Activated T-helper 17 cell treated with anti-CD3 and anti-CD28 coated beads, Interleukin-2, amount 50 U/mL, for 72 hours (primary cell): ENCODE measurements at places on chromosomes 1 and 21. TPM values are rescaled to one million over a fixed set of nuclear protein-coding genes. Genes with fewer than 3 reads are reported as not detected.

DNA sequence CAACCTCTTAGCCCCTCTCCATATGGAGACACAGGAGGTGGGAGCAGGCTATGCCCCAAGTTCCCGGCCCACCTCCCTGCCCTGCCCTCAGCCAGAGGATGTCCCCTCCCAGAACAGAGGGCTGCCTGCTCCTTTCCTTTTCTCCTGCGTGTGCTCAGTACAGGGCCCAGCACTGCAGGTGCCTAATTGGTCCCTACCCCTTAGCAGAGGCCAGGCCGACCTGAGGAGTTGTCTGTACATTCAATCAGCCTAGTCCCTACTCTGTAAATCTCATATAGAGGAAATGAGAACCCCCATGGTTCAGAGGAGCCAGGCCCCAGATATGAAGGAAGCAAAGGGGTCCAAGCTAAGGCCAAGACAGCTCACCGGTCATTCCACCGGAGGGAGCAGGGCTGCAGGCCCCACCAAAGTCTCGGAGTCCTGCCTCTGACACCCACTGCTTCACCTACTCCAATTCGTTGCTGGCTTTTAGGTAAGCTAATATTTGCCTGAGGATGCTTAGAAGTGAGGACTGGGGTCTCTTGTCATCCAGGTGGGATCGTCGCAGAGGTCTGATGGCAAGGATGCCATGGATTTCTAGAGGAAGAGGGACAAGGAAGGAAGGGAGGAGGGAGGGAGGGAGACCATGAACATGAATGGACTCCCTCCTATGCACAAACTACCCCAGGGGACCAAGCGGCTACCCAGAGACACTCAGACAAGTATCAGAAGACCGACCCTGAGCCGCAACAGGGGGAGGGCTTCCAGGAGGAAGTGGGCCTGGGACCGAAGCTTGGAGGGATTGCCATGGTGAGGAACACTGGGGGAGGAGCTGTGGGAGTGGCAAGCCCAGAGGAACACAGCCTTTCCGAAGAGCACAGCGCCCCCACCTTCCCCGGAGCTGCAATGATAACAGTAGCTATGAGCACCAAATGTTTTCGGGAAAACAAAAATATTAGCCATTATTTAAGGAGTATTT lies 30.4 kb upstream of the FOXO6 start:
- ATAC-seq: no peak

- no peak for ATAC-seq
Observed at GRCh38 chr1:182388392-182389134, 3.0 kb downstream of the GLUL start.

The KIF14 gene
- 17.1 TPM for total RNA-seq

DNA sequence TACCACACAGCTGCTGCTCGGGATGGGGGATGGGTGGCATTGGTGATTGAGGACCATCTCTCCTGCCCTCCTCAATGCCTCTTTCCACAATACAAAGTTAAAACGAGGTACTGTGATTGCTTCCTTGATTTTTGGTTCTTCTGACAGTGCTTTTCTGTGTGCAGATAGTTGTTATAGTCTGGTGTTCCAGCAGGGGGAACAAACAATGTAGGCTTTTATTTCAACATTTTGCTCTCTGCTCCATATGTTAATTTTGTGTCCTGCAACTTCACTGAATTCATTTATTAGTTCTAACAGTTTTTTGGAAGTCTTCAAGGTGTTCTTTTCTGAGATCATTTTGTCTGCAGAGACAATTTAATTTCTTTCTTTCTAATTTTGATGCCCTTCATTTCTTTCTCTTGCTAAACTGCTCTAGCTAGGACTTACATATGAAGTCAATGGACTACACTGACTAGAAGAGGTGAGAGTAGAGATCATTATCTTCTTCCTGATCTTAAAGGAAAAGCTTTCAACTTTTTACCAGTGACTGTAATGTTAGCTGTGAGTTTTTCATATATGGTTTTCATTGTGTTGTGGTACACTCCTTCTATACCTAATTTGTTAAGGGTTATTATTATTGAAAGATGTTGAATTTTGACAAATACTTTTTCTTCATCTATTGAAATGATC lies 45.4 kb downstream of the TNFSF18 start:
- ATAC-seq: no peak

The RBM11 gene
- 2.9 TPM for total RNA-seq

- peak; percentile 69 for ATAC-seq
Observed at GRCh38 chr1:1349256-1350012, at the start of gene DVL1. TSS of gene DVL1 (minus strand) at chr1:1349418. CDS start at chr1:1349065, 353 bp downstream.

GRCh38 chr1:174204697-174205308 lies 45.5 kb downstream of the RABGAP1L start:
- ATAC-seq: peak; percentile 69

- no peak for ATAC-seq
Observed at GRCh38 chr1:13708380-13708982, 8.5 kb downstream of the PRDM2 start.

- no peak for ATAC-seq
Observed at GRCh38 chr1:164991763-164992314, 364.7 kb downstream of the LMX1A start.

GRCh38 chr21:26140164-26140579 lies 30.4 kb downstream of the APP start:
- ATAC-seq: no peak

GRCh38 chr1:153597206-153597605 lies 15.7 kb downstream of the S100A16 start:
- ATAC-seq: peak; percentile 100

DNA sequence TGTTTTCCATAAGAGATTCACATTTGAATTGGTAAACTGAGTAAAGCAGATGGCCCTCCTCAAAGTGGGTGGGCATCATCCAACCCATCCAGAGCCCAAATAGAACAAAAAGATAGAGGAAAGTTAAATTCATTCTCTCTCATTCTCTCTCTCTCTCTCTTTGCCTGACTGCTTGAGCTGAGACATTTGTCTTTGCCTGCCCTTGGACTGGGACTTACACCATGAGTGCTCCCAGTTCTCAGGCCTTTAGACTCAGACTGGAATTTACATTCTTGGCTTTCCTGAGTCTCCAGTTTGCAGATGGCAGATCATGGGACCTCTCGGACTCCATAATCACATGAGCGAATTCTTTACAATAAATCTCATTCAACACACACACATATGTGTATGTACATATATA lies 69.6 kb downstream of the RGS13 start:
- no peak for ATAC-seq

DNA sequence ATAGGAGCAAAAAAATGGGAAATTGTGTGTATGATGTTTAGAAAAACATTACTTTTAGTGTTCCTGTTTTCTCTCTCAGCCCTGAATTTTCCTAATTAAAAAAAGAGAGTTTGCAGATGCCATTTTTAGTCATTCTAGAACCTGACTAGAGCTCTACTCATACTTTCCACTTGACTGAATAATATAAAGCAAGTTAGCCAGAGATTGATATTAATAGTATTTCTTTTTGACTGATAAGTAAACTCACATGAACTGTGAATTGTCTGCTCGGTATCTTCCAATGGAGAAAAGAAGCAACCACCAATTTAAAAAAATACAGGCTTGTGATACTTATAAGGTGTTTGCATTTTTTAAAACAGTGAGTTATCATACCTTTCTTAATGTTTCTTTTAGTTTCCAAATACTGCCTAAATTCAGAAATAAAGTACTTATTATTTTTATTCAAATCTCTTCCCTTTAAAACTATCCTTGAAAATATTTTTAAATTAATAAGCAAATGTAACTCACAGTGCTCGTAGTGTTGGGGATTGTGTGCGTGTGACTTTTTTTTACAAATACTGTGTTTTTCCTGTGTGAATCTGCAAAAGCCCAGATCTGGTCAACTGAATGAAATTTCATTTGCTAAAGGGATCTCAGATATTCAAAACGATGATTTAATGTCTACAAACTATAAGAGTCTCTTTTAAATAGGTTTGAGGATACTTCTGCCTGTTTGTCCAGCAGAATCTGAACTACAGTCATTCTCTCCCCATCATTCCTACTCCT lies 9.8 kb downstream of the RAP1A start:
- ATAC-seq: peak; percentile 46

DNA sequence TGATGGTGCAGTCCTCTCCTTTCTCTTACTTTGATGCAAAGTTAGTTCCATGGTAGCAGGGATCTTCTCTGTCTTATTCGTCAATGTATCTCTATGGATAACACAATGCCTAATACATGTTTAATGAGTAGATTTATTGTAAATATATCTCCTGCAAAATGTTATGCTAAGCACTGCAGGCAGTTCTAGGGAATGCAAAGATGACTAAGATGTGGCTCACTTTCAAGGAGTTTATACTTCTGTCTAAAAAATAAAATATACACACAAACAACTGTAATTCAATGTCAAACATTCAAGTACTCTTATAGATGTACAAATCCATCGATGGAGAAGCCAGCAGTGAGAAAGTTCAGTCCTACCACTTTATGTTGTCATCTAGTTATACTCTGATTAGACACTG lies 194.3 kb downstream of the KCTD3 start:
- no peak for ATAC-seq

GRCh38 chr1:231075020-231075419 lies 35.0 kb upstream of the FAM89A start:
- ATAC-seq: no peak

- no peak for ATAC-seq
Observed at GRCh38 chr1:66752671-66753371, 562 bp downstream of the DYNLT5 start.

The SLAMF6 gene
- total RNA-seq: 17.4 TPM

GRCh38 chr1:59498640-59499039 lies 201.7 kb downstream of the FGGY start:
- ATAC-seq: no peak

- no peak for ATAC-seq
Observed at GRCh38 chr1:115558275-115558674, 83.5 kb upstream of the VANGL1 start.

The TEDDM1 gene
- total RNA-seq: not detected

- ATAC-seq: peak; percentile 54
Observed at GRCh38 chr1:15799004-15799867, 8.2 kb downstream of the UQCRHL start.

DNA sequence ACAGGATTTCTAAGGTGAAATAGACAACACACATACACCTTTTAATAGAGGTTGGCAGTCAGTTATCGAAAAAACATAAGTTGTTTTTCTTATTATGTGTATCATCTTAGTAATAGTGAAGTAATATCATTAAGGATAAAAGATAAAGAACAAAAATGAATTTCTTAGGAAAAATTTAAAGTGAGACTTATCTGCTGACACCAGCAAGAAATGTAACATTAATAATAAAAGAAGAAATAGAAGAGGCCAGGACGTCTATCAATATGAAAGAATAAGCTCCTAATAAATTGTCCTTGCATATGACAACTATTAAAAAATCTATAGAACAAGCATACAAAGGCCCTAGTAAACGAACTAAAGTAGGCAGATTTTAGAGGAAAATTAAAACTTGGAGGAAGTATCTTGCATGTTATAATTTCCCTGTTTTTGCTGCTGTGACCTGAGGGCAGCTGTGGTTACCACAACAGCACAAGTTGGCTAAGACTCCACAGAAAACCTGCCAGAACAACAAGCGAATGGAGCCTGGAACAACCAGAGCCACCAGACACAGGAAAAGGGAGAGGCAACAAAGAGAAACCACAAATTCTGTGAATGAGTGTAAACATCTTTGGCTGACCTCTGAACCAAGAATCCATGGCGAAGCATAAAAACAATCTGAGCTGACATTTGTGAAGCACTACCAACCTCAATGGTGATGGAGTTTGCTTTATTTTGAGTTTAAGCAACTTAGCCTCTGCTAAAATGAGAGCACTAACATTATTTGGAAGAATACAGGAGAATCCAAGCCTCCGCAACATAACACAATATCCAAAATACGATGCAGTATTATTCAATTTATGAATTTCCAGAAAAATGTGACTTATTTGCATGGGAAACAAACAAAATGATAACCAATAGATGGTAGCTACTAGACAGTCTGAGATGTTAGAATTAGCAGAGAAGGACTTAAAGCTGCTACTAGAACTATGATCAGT lies 207.5 kb downstream of the KCNT2 start:
- ATAC-seq: no peak

- no peak for ATAC-seq
Observed at GRCh38 chr1:242139442-242139841, 140.5 kb upstream of the MAP1LC3C start.

The RAB13 gene
- total RNA-seq: 0.91 TPM

GRCh38 chr1:156245451-156246232 lies 2.2 kb downstream of the PAQR6 start:
- ATAC-seq: peak; percentile 58

DNA sequence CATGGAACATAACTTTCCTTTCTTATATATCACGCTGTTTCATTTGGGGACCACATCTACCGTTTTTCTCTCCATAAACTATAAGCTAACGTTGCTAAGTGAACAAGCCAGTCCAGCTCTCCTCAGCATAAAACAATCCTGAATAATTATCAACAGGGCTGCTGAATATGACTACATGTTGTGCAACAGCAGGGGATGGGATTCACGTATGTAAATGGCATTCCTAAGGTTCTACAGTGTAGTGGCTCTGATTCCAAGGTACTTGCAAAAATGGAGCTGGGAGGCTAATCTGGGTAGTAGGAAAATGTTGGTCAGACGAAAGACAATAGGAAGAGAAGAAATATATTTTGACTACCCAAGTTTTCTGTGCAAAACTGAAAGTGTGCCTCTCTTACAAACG lies 262.8 kb downstream of the RWDD3 start:
- no peak for ATAC-seq

DNA sequence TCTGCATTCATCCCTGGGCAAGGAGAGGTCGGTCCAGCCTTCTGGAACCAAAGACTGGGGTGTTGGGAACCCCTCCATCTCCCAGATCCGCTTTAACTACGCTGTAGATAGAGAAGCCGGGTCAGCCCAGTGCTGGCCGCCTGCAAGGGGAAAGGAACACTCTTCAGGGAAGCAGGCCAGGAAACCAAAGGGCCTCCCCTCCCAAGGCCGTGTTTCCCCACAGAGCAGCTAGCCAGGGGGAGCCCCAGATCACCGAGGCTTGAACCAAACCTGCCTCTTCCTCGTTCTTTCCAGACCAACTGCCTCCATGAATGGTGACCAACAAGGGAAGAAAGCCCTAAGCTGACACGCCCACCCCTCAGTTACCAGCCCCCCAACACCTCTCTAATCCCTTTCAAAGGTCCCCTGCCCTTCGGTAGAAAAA lies 1.2 kb upstream of the CHD5 start:
- no peak for ATAC-seq

GRCh38 chr1:12290828-12291227 lies 61.0 kb downstream of the VPS13D start:
- ATAC-seq: no peak

DNA sequence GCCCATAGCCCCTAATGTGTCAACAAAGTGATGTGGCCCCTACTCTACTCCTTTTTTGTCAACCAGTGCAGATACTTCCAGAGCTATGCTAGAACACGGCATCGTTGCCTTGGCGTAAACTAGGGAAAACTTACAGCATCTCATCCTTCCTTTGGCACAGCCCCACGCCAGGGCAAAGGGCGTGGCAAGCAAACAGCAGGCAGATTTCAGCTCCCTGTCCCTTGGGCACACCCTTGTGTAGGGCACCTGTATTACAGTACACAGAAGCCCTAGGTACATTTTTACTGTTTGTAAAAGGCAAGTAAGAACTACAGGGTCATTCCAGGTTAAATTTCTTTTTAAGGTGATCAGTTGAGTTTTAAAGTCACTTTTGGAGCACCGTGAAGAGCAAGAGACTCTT lies 29.3 kb downstream of the PRDX6 start:
- no peak for ATAC-seq

The OR2T2 gene
- not detected for total RNA-seq
